ENCODE measurements at places on chromosomes 5 and 9.

DNA sequence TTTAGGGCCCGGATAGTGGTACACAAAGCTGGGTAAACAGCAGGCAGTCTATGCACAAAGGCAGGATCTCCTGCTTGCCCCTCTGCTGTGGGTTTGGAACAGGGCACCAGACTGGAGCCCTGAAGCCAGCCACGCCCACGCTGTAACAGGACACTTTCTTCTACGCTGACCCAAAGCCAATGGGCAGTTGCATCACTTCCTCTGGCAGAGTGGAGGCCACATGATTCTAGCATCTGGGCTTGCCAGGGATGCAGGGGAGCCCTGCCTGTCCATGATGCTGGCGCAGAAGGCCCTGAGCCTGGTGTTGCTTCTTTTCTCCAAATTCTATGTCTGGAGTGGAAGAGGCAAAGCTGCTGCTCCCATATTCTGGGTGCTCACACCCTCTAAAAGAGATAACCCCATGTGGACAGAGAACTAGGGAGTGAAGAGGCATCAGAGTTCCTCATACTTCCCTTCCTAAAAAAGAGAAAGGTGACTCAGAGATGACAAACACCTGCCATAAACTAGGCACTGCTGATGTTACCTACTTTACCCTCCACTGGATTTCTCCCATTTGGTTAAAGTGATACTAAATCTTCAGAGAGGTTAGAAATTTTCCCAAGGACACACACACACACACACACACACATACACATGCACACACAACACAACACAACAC, 260.3 kb upstream of the KLF4 start:
- no peak for DNase-seq

GRCh38 chr9:27109621-27110020, 596 bp downstream of the TEK start:
- no peak for DNase-seq

GRCh38 chr5:172541099-172541772, 86.9 kb upstream of the SH3PXD2B start:
- no peak for DNase-seq

DNA sequence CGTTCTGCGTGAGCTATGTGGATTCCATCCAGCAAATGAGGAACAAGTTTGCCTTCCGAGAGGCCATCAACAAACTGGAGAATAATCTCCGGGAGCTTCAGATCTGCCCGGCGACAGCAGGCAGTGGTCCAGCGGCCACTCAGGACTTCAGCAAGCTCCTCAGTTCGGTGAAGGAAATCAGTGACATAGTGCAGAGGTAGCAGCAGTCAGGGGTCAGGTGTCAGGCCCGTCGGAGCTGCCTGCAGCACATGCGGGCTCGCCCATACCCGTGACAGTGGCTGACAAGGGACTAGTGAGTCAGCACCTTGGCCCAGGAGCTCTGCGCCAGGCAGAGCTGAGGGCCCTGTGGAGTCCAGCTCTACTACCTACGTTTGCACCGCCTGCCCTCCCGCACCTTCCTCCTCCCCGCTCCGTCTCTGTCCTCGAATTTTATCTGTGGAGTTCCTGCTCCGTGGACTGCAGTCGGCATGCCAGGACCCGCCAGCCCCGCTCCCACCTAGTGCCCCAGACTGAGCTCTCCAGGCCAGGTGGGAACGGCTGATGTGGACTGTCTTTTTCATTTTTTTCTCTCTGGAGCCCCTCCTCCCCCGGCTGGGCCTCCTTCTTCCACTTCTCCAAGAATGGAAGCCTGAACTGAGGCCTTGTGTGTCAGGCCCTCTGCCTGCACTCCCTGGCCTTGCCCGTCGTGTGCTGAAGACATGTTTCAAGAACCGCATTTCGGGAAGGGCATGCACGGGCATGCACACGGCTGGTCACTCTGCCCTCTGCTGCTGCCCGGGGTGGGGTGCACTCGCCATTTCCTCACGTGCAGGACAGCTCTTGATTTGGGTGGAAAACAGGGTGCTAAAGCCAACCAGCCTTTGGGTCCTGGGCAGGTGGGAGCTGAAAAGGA, 10.9 kb downstream of the QRFP start:
- no peak for DNase-seq

- no peak for DNase-seq
Observed at GRCh38 chr5:137440795-137441194, 58.3 kb downstream of the SPOCK1 start.

DNA sequence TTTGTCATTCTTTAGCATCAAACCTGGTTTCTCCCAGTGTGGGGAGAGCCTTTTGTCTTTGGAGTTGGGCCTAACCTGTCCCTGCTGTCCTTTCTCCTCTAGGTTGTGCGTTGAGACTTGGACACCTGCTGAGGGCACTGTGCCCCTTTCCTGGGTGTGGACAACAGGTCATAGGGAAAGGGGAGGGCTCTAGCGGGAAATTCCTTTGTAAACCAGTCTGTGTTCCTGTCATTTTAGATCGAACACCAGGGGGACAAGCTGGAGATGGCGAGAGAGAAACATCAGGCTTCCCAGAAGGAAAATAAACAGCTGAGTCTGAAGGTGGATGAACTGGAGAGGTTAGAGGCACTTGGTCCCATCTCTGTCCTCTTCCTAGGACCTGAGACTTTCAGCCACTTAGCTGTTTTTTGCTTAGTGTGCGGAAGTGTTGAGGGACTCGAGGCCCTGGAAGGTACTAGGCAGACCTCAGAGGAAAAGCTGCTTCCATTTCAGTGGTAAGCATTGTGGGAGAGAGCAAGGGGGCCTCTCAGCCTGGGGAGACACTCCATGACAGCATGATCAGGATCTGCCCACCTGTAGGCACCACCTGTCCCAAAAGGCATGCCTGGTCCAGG, 8.6 kb upstream of the GLE1 start:
- DNase-seq = no peak

DNA sequence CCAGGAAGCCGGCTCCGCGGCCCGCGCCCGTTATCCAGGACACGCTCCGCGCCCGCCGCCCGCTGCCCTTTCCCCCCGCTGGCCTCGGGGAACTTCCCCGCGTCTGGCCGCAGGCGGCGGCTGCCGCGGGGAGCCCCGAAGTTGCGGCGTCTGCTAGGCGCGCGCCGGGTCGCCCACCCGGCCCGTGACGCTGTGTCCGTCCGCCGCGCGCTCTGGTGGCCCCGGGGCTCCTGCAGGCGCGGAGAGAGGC, 621 bp upstream of the GCNT4 start:
- no peak for DNase-seq

GRCh38 chr5:40314275-40314674, 365.4 kb upstream of the PTGER4 start:
- DNase-seq = no peak

- no peak for DNase-seq
Observed at GRCh38 chr5:133925866-133926488, 42.4 kb downstream of the C5orf15 start.

DNA sequence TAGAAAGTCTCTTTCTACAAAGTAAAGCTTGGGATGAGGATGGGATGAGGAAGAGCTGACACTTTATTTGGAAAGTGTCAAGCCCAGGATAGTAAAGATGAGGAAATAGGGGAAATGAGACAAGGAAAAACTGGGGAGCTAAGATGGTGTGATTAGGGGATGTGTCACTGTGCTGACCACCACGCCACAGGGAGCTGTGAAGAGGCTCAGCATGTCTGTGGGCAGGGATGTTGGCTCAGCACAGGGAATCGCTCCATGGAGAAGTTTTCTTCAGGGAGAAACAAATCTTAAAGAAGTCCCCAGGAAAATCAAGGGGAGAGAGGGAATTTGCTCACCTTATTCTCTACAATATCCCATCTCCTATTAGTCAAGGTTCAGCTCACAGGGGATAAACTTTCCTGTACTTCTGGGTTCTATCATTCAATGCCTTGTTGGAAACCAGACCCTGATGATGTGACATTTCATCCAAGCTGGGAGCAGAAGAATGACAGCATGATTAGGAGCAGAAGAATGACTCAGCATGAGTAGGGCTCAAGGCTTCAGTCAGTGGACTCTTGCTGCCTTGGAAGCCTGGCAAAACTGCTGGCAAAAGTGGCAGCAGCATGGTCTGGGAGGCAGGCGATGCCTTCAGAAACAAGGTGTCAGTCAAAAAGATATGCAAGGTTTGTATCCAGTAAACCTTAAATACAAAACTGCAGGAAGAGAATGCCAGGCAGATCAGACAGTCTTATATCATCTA, 4.9 kb downstream of the HSPB3 start:
- DNase-seq = no peak

DNA sequence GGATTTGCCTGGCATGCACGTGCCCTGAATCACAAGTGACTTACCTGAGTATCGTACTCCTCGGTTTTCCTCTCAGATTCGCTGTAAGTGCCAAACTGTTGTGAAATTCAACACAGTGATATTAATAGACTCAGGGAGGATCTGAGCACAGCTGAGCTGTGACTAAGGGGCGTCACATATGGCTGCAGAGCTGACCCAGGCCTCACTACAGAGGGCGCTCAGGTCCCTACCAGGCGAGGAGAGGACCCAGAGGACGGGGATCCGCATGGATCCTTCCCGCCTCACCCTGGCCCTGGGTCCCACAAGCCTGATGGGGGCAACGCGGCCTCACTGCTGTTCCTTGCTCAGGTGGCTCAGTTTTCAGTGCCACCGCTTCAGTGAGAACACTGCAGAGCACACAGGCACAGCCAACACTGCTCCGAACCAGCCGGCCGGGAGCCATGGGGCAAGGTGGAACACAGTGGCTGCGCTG, 20.1 kb downstream of the CLPTM1L start:
- no peak for DNase-seq

DNA sequence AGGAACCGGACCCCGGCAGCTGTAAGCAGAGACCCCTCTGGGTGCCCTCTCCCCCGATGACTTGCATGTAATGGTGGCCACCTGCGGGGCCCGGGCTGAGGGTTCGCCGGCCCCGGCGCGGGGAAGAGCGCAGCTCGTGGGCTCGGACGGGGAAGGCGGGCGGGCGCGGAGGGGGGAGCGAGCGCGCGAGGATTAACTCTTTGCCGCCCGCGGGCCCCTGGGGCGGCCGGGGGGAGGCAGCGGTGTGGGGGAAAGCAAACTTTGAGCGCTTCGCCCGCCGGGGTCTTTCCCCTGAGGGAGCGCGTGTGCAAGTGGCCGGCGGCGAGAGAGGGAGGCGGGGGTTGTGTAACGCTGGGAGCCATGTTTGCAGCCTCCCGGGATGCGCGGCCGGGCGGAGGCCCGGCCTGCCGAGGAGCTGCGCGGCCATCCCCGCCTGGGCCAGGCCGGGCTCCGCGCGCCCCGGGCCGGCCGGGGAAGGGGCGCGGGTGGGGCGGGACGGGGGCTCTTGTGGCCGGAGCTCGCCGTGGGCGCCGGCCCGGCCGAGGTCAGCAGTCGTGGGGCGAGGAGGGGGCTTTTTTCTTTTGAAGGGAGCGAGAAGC, 547 bp downstream of the ANP32B start:
- DNase-seq = no peak

DNA sequence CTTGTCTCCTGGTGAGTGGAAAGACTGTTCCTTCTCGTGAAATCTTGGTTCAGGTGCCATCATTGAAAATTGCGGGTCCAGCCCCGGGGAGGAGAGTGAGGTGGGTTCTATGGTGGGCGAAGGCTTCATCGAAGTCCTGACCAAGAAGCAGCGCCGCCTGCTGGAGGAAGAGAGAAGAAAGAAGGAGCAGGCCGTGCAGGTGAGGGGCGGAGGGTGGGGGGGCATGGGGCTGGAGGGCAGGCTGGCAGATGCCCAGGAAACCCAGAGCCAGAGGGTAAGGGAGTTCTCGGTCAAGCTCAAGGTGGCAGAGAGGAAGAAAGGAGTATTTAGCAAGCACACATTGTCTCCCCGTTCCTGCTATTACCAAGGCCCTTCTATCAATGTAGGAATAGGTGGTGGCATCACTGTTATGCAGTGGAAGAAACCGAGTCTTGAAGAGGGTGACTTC, 24.3 kb upstream of the POMT1 start:
- DNase-seq = no peak

- no peak for DNase-seq
Observed at GRCh38 chr9:133199648-133200321, 9.3 kb downstream of the OBP2B start.

- DNase-seq = peak; percentile 26
Observed at GRCh38 chr5:65721720-65722574, at the start of the genes NLN and SGTB. TSS of gene NLN (plus strand) at chr5:65722205. CDS start at chr5:65722374, 169 bp downstream. TSS of gene SGTB (minus strand) at chr5:65722109. CDS start at chr5:65720807, 1,302 bp downstream.

DNA sequence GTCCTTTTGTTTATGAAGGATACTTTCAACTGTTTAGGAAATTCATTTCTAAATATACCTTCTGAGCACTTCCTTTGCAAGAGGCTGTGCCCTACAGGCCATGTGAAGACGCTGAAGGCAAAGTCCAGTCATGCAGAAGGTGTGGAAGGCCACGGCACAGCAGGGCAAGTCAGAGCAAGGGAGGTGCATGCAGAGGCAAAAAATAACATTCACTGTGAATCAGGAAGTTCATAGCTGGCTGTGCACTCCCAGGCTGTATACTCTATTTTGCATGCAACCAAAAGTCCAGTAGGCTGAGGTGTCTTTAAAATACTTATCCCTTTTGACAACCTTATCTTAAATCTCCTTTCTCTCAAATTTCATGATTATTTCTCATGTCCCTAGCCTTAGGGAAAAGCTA, 50.3 kb downstream of the GNAQ start:
- DNase-seq = peak; percentile 59

- DNase-seq = no peak
Observed at GRCh38 chr5:109281136-109281690, 128.6 kb downstream of the PJA2 start.

GRCh38 chr5:123455095-123455494, 31.9 kb upstream of the CEP120 start:
- DNase-seq = no peak

- DNase-seq = no peak
Observed at GRCh38 chr5:78577071-78577807, 71.3 kb downstream of the LHFPL2 start.

- DNase-seq = no peak
Observed at GRCh38 chr9:30058463-30058862, 2326.0 kb upstream of the ACO1 start.

- DNase-seq = no peak
Observed at GRCh38 chr5:148816782-148817181, 9.6 kb upstream of the ADRB2 start.

- DNase-seq = peak; percentile 97
Observed at GRCh38 chr9:2657427-2657826, 35.8 kb downstream of the VLDLR start.

GRCh38 chr5:171477101-171477500, 57.7 kb downstream of the FGF18 start:
- no peak for DNase-seq

DNA sequence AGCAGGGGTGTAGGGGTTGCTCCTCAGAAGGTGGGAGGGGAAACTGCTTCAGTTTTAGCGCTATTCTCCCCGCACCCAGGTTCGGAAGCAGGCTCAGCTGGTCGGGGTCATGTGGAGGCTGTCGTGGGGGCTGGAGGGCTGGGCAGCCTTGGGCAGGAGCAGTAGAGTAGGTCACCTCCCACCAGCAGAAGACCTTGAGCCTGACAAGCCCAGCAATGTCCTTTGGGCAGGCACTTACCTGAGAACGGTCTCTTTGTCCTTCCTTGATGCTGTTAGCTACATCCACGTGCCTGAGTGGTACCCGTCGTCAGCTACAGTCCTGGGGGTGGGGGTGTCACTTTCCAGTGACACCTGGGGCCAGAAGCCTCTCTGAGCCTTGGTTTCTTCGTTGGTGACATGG, 20.3 kb downstream of the ENHO start:
- no peak for DNase-seq

Measured in GF-D8 (cell line).